ENCODE measurements at places on chromosomes 5 and 9.

DNA sequence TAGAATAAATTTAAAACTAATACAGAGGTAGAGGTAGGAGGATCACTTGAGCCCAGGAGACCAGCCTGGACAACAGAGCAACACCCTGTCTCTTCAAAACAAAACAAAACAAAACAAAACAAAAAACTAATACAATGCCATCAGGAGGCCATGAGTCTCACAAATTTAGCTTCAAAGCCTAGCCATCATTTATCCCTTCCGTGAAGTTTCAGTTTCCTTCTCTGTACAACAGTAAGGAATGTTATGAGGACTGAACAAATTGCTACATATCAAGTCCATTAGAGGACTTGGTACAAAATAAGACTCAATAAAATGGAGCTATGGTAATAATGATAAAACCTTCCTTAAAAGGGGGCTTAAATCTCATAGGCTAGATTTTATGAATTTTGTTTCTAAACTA, 60.8 kb downstream of the MAPKAP1 start:
- no peak for DNase-seq

DNA sequence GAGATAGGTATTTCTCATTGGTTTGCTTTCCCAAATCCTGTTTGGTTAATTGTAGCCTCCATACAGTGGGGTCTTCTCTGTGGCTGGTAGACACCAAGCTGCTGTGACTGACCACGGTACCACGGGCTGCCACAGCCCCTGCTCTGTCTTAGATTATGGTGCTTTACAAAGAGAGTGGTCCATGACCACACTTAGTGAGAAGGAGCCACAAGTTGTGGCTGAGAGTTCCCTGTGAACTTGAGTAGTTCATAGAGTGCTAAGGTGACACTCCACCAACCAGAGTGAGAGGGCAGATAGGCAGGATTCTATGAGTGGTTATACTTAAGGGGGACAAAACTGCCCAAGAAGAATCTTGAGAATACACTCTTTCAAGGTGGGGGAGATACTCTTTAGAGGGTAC, 25.8 kb upstream of the ZBTB34 start:
- no peak for DNase-seq

DNA sequence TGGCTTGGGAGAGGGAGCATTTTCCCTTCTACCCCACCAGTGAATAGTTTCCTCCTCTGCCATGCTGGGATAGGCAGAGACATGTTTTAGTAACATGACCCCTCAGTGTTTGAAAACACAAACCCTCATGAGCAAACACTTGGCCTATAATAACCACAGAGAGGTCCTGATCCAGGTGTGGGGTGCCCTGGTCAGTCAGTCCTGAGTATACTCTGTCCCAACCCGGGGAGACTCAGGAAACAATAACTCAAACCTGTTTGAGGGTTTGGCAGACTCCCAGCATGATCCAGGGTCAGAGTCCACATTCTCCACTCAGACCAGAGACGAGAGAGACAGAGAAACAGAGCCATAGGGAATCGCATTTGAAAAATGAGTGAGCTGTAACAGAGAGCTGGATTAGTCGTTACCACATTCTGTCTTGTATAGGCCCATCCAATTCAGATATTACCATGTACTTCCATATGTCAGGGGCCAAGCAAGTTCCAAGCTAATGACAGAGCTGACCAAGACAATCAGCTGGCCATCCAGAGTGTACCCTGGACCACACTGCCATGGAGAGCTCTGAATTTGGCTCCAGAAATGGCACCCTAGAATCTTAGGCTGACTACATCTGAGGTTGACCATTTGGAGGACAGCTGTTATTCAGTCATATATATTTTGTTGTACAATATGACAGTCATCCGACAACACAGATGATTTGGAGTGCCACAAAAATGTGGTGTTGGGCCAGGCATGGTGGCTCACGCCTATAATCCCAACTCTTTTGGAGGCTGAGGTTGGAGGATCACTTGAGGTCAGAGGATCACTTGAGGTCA, 4.2 kb upstream of the CA9 start:
- DNase-seq, result no peak

- DNase-seq, result peak; percentile 33
These were observed 17.1 kb upstream of the IL6ST start for GRCh38 chr5:56011835-56012234.

GRCh38 chr5:135535820-135536801, at the start of gene NEUROG1:
TSS of gene NEUROG1 (minus strand) at chr5:135535964. CDS start at chr5:135535690, 274 bp downstream.
- DNase-seq, result no peak

DNA sequence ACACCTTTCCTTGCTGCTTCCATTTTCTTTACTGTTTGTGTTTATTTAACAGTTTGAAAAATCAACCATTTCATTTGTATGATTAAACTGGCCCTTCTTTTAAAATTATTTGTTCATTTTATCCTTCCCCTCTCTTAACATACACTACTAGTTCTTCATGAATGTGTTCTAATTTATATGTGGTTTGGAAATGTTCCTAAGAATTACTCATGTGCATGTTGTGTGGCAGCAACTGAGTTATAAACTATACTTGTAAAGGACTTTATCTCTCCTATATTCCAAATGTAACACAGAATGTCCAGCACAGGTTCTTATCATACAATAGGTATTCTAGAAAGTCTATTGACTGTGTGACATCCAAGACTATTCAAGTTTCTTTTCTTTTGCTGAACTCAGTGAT, 358.2 kb upstream of the MEF2C start:
- no peak for DNase-seq

DNA sequence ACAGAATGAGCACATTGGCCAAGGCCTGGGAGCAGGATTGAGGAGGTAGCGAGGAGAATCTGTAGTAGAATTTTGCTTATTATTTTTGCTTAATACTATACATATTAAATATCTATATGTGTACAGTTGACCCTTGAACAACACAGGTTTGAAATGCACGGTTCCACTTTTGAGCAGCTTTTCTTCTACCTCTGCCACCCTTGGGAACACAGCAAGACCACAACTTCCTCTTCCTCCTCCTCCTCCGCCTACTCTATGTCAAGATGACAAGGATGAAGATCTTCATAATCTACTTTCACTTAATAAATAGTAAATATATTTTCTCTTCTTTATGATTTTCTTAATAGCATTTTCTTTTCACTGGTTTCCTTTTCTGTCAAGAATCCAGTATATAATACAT, 541.4 kb downstream of the KCTD16 start:
- no peak for DNase-seq

GRCh38 chr9:135758870-135759269, 56.9 kb downstream of the KCNT1 start:
- DNase-seq, result no peak

DNA sequence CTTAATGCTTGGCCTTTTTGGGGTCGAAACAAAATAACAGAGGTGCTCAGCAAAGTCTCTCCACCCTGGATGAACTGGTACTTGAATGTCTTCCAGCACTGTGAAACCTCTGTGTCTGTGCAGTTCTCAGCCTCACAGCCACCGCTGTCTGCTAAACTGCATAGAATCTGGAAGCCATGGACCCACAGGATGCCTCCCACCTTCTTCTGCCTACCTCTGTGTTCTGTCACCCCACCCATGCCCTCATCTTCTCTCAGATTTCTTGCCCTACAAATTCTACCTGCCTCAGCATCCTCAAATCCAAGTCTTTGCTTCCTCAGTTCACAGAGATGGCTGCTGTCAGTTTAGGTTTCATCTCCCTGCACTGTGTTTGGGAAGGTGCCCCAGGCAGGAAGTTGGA, 35.6 kb downstream of the EXOSC2 start:
- DNase-seq, result no peak

DNA sequence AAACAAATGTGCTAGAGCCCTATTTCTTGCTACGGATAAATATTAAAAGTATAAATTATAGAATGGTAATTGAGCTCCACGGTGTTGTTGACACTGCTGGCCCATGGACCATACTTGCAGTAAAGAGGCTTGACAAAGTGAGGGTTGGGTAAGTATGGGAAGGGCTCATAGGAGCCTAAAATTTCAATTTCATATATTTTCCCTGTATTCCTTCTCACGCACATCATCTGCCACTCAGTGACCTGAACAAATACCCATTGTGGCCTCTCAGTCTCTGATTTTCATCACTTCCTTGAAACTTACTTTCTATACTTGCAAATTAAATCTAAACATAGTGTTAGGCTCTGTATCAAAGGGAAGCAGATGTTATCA, 116.5 kb downstream of the PIK3R1 start:
- no peak for DNase-seq

DNA sequence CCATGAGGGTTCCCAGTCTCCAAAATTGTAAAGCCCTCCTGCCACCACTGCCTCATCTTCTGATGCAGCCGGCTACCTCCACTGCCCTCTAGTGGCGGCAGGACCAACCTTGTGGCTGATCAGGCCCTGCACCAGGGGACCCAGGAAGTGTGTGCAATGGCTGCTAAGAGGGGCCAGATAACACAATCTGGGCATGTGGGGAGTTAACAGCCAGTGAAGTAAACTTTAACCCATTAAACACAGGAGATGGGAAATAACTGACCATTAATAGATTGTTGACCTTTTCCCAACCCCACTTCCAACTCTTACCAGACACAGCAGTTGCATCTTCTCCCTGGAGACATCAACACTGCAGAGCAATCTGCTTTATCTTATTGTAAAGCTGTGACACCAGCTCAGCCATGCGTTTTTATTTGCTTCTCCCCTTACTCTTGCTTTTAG, 63.3 kb downstream of the FREM1 start:
- DNase-seq, result no peak

DNA sequence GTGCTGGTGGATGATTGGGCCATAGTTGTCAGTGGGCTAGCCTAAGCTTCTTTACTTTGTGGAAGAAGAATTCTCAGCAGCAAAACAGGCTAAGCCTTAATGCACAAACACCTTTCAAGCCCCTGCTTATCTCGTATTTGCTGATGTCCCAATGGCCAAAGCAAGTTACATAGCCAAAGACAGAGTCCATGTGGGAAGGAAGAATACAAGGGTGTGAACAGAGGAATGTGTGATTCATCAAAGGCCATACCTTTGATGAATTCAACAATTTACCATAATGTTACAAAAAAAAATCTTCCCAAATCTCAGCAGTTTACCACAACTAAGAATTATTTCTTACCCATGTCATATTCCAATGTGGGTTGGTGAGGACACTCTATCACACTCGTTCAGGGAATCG, 1.2 kb upstream of the YTHDC2 start:
- DNase-seq, result no peak

DNA sequence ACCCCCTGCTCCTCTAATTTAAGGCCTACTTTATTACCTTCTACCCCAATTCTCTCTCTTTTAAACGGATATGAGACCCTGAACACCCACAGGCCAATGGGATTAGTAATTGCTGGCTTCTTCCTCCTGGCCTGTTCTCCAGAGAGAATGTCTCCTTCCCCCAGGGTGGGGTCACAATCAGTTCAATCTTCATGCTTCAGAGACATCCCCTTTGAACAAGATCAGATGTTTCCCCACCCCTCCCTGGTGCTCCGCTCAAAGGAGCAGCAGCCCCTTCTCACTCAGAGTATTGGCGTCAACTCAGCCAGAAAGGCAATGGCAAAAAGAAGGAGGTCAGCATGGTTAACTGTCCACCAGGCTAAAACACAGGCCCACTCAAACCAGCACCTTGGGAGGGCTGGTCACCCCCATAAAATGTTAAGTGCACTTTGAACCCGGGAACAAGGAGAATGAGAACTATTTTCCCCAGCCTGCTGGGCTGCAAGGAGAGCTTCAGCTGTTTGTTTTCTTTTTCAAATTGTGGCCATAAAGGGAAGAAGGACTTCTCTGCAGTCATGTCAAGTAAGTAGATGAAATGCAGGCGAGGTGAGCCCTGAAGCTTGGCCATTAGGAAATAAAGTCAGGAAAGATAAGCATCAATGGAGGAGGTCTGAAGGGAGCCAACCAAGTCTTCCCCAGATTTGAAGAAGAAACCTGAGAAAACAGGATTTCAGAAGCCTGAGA, 20.1 kb downstream of the LHFPL2 start:
- no peak for DNase-seq

- no peak for DNase-seq
These were observed 1015.8 kb downstream of the CDH18 start for GRCh38 chr5:18972177-18972576.

DNA sequence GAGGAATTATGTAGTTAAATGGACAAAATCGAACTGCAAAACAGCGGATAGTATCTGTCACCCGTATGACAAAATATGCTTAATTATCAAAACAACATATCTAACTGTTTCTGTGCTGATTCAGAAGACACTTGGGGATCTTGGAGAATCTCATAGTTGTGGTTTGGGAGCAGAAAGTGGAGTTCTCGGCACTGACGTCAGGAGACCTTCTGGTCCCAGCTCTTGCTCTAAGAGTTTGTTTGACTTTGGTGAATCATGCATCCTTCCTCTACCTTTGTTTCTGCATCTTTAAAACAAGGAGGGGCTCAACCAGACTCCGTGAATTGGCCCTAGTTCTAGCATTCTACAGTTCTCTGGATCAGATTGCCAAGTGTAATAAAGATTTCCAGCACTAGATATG, 37.0 kb upstream of the TAF1L start:
- DNase-seq, result no peak

DNA sequence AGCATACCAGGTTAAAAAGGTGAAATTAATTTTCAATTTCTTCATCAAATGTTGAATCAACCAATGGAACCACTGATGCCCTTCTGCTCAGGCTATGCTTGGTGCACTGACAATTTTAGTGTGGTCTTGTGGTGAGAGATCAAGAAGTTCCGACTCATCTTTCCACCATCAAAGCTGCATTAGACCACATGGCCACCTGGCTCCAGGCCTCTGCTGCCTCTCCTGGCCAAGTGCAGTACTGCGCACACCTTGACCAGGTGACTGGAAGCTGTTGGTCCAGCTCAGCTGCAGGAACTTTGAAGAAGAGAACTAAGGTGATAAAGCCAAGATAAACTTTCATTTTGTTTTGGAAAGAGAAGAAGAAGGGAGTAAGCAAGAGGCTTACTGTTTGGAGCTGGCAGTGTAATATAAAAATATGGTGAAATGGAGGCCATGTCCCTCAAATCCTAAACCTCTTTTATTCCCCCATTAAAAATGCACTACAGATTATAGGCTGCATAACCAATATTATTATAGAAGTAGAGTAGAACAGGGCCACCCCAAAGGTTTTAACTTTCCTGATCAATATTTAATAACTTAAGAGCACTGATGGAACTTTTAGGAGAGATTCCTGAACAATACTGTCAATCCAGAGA, 315.5 kb upstream of the C9orf72 start:
- no peak for DNase-seq

DNA sequence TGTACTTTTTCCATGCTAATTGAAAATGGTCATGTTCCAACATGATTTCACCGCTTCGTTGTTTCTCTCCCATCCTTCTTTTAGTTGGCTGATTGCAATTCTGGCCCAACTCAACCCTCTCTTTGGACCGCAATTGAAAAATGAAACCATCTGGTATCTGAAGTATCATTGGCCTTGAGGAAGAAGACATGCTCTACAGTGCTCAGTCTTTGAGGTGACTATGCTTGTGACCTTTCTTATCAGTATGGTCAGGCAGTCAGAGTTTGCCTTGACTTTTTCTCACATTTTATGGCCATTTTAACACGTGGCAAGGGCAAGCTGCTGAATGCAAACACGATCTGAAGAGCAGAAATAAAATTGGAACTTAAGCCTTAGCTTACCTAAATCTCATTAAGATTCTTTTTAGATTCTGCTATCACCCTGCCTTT, 36.0 kb upstream of the CREBRF start:
- DNase-seq, result no peak

- no peak for DNase-seq
These were observed 58.3 kb upstream of the CPEB4 start for GRCh38 chr5:173829826-173830225.

- peak; percentile 13 for DNase-seq
These were observed at the start of gene GFPT2 for GRCh38 chr5:180353048-180353979. TSS of gene GFPT2 (minus strand) at chr5:180353336. CDS start at chr5:180353217, 119 bp downstream.

All from pulmonary artery endothelial cell (primary cell).